ENCODE measurements at places on chromosomes 6 and 20.

DNA sequence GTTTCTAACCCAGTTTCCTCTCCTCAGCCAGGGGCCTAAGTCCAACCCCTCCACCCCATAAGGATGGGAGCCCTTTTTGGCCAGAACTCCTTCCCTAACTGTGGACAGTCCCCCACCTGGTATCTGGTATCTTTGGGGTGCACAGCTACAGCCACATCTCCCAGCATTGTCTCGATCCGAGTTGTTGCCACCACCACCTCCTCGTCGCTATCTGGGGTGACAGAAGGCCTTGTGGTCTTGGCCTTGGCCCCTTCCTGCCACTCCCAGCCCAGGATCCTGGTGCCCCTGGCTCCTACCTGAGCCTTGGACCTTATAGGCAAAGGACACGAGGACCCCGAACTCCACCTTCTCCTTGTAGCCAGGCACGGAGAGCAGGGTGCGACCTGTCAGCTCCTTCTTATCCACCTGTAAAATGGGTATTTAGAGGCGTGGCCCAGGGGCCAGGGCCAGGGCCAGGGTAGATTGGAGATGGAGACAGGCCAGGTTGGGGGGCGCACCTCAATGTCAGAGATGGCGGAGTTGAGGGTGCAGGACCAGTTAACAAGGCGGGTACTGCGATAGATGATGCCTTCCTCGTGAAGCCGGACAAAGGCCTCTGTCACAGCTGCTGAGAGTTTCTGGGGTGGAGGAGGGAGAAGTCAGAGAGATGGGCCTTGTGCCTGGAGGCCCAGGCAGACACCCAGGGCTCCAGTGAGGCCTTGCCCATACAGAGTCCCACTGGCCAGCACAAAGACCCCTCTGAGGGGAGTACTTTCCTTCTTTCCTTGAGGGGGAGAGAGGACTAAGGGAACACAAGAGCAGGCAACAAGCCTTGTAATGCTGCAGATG lies 7.2 kb upstream of the VWA7 start:
- DNase-seq = no peak

DNA sequence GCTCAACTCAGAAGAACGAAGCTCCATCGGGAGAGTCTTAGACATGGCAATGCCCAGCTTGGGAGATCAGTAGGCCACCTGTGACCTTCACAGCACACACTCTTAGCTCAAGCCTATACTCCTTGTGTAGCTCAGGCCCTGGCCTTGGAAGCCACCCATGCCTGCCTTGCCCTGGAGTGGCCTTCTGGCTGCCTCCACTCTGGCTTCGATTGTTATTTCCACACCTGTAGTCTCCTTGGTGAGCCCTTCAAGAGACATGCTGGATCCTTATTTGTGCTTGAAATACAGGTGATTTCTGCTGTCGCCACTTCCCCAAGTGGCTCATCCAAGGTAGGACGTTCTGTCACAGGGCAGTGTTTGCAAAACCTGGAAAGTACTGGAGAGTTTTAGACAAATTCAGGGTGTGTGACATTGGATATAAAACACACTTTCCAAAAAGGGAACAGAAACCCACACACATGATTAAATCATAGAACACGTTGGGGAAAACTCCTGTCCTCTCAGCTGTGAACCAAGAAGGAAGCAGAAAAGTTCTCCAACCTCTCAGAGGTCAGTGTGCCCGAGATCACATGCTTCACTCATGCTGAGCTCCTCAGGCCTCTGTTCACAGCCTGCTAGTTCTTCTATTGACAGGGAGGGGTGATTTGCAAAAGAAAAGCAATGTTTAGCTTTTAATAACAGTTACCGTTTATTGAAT lies 391.8 kb downstream of the CDC5L start:
- DNase-seq = no peak

- no peak for DNase-seq
Observed at GRCh38 chr6:67736816-67737215, 898.3 kb upstream of the ADGRB3 start.

GRCh38 chr20:38680500-38681306 lies 43.6 kb upstream of the SLC32A1 start:
- no peak for DNase-seq

DNA sequence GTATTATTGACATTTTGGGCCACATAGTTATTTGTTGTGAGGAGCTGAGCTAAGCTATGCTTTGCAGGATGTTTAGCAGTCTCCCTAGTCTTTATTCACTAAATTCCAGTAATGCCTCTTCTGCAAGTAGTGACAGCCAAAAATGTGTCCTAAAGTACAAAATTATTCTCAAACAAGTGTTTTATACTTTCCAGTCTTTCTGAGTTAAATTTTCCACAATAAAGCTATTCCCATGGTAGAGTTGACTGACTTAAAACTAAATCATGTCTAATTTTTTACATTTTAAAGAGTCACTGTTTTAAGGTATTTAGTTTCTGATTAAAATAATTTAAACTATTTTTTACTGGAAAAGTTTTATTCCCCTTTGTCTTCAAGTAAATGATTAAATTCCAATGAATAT lies 717.8 kb upstream of the HS3ST5 start:
- DNase-seq = no peak

- no peak for DNase-seq
Observed at GRCh38 chr6:20705741-20706140, 171.5 kb downstream of the CDKAL1 start.

- no peak for DNase-seq
Observed at GRCh38 chr6:139643986-139644385, 269.5 kb upstream of the CITED2 start.

- DNase-seq = no peak
Observed at GRCh38 chr6:73823832-73824231, 127.8 kb downstream of the CD109 start.

GRCh38 chr6:24439858-24440539 lies 37.3 kb downstream of the MRS2 start:
- no peak for DNase-seq

Data from keratinocyte (primary cell).